NCI-H748 treated with DMSO at 0.1 percent for 48 hours (cell line): ENCODE measurements at places on chromosomes 11 and 22.
A peak's percentile ranks its signal among the peaks of the same experiment; 100 is the strongest.

DNA sequence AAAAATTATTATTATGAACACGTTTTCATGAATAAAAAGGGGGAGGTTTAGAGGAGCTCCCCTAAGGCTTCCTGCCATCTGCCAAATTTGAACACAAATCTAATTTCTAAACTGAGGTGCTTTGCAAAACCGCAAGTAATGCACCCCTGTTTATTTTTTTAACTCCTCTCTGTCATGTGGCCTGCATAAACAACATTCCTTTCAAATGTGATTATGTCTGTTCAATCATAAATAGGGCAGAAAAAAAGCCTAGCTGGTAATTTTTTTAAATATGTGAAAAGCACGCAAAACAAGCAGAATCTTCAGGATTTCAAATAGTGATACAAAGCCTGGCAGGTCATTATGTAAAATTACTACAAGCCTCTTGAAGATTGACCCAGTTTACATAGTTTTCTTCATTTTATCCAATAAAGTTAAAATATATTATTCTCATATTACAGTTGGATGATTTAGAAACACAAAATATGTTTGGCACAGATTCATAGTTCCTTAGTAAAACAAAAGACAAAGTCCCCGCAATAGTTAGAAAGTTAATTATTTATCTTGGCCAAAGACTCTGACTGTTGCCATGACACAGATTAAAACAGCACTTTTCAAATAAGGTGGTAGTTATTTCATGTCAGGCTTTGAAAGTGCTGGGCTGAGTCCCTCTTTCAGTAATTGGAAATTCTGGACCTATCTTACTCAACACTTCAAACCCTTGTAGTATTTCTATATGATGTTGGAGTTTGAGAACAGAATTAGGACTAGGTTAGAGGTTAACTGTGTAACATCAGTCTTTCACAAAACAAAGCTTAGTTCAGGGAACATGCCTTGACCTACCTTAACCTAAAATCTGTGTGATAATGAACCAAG, 200.3 kb upstream of the MPPED2 start:
- no peak for DNase-seq

DNA sequence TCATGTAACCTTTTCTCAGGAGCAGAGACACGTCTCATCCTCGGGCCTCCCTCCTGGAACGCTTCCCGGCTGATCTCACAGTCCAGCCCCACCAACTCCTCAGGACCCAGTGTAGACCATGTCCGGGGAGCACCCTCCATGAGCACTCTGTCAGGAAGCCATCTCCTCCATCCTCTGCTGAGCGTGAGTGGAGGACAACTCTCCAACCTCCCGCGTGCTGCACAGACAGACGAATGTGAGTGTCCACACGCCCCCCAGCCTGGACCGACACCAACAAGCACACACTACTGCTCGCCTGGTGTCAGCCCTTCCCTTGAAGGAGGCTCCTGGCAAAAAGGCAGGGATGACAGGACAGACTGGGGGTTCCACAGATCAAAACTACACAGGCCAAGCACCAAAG, 86.6 kb downstream of the SHANK2 start:
- DNase-seq: no peak

DNA sequence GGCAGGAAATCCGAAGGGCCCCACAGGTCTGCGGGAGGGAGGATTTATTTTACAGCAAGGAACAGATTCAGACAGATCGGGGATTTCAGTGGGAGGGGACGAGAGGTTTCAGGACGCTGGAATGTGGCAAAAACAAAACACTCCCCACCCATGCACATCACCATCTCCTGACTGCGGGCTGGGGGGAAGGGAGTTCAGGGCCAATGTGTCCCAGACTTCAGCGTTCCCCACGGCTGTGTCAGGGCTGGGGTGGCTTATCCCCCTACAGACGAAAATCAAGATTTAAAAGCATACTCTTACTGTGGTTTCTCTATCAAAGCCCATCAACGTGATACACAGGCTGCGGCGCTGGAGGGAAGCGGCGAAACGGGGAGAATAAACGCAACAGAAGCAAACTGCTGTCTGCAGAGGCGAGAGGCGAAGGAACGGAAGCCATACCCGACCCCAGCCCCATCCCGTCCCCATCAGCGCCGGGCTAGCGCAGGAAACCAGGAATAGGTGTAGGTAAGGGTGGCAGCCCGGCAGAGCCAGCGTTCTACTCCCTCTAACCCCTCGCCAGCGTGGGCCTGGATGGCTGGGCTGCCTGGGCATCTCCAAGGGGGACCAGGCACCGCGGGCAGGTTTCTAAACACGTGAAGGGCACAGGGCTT, 2.7 kb downstream of the TENM4 start:
- peak; percentile 18 for DNase-seq

- DNase-seq: no peak
Measured at GRCh38 chr11:116913000-116913399, 75.6 kb upstream of the APOA1 start.

- no peak for DNase-seq
Measured at GRCh38 chr11:128530118-128531074, 57.0 kb downstream of the ETS1 start.

GRCh38 chr22:21450320-21450831, 16.8 kb upstream of the TMEM191C start:
- DNase-seq: no peak

DNA sequence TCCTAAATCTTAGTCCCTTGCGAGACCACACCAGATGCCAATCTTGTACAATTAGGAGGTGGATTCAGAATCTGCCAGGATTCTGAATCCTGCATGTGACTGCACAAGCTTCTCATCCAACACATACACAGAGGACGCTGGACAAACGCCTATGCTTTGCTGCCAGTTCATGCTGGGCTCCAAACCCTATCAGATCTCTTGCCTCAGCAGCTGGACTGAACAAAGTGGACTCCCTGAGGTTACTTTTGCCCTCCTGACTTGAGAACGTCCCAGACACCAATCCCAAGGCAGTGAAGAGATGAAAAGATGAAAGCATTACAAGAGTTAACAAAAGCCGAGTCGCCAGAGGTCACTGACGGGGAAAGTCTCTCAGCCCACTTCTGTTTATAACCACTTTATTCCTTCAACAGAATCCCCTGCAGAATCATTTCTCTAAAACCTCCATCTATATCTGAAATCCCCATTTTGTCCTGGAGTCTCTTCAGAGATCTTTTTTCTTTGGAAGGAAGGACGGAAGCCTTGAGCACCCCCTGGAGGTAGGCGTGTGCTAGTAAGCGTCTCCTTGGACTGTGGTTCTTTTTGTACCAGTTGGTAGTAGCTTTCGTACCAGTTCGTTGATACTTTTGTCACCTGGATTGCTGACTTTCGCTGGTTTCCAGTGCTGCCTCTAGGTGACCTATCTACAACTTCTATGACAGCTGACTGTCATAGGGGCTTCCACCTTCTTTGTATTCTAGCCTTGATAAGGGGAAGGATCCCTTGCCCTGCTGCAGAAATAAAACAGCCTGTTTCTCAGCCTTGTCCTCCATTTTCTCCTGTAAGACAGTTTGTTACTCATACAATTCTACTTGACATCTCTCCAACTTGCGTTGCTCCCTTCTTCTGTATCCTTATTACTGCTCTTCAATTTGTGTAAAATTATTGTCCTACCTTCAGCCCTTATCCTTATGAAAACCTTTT, 26.1 kb upstream of the EED start:
- peak; percentile 36 for DNase-seq

GRCh38 chr11:2092956-2093412, 46.2 kb downstream of the IGF2 start:
- no peak for DNase-seq

DNA sequence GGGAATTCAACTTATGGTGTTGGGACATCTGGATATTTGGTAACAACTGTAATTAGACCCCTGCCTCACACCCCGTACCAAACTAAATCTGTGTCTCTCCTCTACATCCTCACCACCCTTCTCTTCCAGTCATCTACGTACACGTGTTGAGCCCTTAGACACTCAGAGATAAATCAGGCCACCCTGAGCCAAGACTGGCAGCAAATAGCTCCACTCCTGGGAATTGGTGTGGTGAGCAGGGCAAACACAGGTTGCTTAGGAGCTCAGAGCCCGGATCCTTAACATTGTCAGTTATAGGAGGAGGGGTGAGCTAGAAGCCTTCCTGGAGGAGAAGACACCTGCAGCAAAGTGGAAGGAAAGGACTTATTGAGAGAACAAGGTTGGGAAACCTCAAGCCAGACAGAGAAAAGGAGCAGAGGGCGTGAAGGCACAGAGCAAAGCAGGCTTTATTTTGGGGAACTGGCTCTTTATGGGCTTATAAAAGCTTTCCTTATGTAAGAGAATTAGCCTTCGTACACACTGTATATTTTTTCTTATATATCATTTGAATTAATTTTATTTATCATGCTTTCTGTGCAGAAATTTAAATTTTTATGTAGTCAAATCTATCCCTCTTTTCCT, 36.9 kb upstream of the KLHL35 start:
- no peak for DNase-seq

- DNase-seq: no peak
Measured at GRCh38 chr11:64759722-64760719, at the start of gene PYGM. Gene PYGM (minus strand): TSS chr11:64759974. CDS start chr11:64759898, 76 bp downstream.

DNA sequence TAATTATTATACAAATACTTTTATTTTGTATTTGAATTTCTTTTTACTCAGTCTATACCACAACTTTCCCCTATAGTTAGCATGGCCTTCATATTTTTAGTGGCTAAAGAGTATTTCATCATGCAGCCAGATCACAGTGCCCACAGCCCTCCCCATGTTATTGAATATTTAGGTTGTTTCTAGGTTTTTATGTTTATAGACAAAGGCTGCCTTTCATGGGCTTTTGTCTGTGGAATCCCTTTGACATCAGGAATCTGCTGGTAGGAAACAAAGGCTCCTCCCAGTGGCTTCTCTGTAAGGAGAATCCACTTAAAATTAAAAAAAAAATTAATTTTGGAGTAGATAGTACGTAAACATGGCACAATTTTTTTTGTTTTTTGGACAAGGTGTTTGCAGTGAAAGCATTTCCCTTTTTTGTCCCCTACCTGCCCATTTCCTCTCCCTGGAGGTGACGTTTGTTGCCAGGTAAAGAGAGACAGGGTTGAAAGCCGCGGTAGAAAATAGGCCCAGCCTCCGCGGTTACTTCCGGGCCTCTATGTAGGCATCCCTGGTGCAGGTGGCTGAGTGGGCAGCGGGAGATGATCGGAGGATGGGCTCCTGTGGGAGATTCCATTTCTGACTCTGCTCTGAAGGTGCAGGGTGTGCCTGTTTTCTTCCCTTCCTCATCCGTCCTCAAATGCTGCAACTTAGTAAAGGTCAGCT, 82.2 kb upstream of the OR4B1 start:
- no peak for DNase-seq

DNA sequence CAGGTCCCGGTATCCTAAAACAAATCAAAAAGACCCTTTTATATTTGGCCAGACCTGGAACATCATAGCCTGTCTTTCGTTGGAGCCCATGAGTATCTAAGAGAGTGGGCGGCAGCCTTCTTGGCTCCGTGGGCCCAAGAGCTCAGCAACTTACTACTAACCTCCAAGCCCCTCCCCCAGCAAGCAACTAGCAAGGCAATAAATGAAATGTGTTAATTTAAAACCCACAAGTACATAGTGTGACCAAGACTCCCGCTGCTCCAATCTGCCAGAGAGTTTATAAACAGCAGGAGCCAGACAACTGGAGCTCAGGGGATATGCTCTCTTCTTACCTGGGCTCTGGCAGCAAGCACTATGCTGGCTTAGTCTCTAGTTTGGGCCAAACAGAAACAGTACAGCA, 40.8 kb upstream of the CYP2D6 start:
- no peak for DNase-seq

DNA sequence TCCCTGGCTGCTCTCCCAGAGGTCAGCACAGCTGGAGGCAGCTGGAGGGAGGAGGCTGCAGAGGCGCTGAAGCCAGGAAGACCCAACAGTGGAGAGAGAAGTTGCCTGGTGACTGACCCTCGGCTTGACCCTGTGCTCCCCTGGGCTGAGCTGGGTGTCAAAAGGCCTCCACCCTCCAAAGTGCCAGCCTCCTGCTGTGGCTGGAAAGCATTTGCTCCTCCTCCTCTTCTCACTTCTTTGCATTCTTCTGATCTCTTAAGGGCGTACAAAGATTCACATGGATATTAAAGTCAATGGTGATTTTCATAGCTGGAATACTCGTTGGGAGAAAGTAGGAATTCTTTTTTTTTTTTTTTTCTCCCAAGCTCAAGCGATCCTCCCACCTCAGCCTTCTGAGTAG, 91.7 kb downstream of the MED15 start:
- no peak for DNase-seq

- peak; percentile 34 for DNase-seq
Measured at GRCh38 chr11:64894070-64894811, 15.8 kb upstream of the EHD1 start.

GRCh38 chr22:35076630-35077029, 10.7 kb downstream of the ISX start:
- no peak for DNase-seq

DNA sequence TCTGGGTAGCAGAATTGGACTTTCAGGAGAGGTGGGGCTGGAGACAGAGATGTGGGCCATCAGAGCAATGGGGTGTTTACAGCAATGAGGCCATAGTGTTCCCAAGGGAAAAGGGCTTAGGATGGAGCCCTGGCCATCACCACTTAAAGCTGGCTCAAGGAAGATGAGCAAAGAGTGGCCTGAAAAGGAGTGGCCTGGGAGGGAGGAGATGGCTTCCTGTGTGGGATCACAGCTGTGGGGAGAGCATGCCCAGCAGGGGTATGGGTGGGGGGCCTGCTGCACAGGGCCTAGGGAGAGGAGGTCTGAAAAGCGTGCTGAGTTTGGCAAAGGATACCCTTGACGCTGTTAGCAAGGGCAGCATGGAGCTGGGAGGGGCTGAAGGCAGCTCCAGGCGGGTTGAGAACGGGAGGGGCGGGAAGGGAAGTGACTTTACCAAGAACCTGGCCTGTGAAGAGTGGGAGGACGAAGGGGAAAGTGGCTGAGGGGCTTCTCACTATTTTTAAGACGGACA, 13.9 kb downstream of the LRRC32 start:
- DNase-seq: no peak

- no peak for DNase-seq
Measured at GRCh38 chr11:87198266-87198881, 160.6 kb downstream of the TMEM135 start.

GRCh38 chr11:12496181-12497025, 119.0 kb downstream of the PARVA start:
- DNase-seq: no peak

- DNase-seq: no peak
Measured at GRCh38 chr22:20009582-20010306, 6.9 kb downstream of the ARVCF start.

DNA sequence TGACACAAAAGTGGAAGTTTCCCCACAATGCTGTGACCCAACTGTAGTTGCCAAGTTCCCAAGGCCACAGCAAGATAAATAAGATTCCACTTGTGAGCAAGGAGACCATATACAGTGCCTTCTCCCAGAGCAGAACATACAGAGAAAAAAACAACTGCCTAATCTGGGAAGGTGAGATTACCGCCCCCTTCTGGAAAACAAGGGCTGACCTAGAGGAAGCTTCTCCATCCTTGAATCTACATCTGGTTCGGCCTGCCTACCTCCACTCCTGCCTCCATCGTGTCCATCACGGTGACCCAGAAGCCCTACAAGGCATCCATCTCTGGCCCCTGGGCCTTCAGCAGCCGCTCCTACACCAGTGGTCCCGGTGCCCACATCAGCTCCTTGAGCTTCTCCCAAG, 6.1 kb upstream of the RNASEH2C start:
- DNase-seq: no peak

- DNase-seq: no peak
Measured at GRCh38 chr11:48154151-48154550, 62.5 kb upstream of the OR4B1 start.

GRCh38 chr11:68118706-68119448, 2.3 kb downstream of the CHKA start:
- no peak for DNase-seq

GRCh38 chr11:57638005-57638781, 11.5 kb downstream of the YPEL4 start:
- peak; percentile 57 for DNase-seq

- no peak for DNase-seq
Measured at GRCh38 chr11:6856871-6857270, 6.0 kb upstream of the OR10A2 start.
